ENCODE measurements at places on chromosomes 5 and 9.

DNA sequence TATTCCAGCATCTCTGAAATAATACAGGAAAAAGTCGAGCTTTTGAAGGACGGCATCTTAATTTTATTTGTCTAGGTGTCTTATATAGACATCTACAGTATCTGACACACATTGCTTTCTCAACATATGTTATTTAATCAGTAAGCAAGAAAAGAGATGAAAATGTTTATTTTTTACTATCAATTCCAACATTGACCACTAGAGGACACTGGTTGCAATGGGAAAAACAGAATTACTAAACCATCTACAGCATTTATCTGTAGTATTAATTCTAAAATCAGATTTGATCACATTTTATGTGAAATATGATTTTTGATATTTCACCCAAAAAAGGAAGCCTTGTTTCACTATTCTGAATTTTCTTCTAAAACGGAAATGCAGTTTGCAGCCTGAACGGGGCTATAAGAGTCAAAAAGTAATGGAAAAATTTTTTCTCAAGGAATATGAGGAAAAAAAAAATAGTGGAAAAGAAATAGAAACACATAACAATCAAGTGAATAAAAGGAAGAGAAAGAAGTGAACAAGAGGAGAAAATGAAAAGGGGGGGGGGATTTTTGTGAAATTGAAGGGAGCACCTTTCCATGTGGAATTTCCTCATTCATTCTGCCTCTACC is 98.6 kb downstream of the OSTF1 start:
- peak; percentile 35 for DNase-seq

- peak; percentile 27 for DNase-seq
Observed at GRCh38 chr5:93141969-93142368, 439.1 kb downstream of the NR2F1-AS1 start.

DNA sequence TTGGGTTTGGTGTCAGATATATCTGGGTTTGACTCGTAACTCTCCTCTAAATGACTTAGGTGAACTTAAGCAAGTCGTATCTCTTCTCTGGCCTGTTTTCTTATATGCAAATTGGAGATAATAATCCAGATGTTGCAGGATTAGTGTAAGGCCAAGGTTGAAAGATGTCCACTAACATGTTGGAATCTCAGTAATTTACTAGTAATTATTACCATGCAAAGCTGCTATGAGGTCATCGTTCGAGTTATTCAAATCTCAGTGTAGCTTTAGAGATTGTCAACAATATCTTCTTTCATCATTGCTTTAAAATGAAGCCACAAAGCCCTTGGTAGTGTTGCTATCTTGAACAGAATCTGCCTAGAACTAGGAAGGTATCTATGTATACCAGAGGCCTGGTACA is 437.7 kb upstream of the KLF4 start:
- DNase-seq = no peak

DNA sequence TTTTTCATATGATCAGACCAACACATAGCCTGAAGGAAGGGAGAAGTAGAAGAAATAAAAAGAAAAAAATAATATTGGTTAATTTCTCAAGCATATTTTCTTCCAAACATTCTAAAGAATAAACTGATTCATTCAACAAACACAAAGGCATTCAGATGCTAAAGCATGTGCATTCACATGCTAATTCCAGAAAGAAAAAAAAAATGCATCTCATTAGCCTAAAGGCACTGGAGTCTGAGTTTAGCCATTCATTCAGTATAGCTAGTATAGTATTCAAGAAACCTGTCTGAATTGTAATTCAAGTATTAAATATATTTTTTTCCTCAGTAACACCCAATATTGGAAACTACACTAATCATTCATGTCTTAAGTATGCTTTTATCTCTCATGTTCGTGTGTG is 61.0 kb upstream of the FER start:
- DNase-seq = no peak

- DNase-seq = no peak
Observed at GRCh38 chr9:126328407-126328806, 1.8 kb downstream of the MVB12B start.

DNA sequence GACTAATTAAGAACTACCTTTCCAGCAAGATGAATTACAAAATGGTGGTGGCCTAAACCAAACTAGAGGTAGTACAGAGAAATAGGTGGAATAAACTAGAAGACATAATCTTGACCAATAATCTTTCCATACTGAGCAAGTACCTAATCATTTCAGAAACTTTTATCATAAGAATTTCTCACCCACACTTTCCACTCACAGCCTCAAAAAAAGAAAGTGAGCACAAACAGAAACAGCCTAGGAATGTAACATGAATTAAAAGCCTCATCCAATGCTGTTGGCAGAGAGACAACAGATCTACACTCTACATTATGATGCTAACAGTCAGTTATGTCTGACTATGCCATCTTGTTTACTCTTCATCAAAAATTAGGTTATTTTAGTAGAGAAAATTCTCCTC is 1.3 kb downstream of the RNF38 start:
- DNase-seq = peak; percentile 53

DNA sequence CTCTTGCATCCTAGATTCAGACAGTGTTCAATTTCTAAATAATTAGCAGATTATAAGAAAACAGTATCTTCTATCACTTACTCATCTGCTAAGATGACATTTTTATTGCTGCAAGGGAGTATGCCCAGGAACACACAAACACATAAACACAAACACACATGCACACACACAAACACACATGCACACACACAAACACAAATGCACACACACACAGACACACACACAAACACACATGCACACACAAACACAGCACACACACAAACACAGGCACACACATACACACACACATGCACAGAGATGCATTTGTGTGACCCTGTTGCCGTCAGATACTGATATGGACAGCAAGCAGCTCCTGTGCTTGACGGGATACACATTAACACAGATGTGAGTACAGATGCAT is 612.9 kb downstream of the IRX1 start:
- no peak for DNase-seq

DNA sequence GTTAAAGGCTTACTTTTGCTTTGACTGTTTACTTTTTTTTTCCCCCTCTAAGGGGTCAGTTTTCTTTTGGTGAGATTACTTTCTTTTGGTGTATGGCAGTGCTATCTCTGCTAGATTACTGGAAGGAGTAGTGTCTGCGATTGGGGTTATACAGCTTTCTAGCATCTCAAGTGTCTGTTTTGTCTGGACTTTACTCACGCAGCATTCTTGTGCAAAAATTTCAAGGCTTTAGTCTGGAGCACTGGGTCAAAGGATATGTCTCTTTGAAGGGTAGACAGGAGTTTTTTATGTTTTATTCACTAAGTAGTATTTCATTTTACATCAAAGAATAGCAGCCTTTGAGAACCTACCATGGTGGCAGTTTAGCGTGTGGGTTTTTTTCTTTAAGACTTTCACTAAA is 52.6 kb downstream of the NDUFS4 start:
- no peak for DNase-seq

- no peak for DNase-seq
Observed at GRCh38 chr5:10655161-10655971, 91.5 kb downstream of the ANKRD33B start.

GRCh38 chr5:74241751-74242140 is 398.8 kb downstream of the ENC1 start:
- peak; percentile 98 for DNase-seq

DNA sequence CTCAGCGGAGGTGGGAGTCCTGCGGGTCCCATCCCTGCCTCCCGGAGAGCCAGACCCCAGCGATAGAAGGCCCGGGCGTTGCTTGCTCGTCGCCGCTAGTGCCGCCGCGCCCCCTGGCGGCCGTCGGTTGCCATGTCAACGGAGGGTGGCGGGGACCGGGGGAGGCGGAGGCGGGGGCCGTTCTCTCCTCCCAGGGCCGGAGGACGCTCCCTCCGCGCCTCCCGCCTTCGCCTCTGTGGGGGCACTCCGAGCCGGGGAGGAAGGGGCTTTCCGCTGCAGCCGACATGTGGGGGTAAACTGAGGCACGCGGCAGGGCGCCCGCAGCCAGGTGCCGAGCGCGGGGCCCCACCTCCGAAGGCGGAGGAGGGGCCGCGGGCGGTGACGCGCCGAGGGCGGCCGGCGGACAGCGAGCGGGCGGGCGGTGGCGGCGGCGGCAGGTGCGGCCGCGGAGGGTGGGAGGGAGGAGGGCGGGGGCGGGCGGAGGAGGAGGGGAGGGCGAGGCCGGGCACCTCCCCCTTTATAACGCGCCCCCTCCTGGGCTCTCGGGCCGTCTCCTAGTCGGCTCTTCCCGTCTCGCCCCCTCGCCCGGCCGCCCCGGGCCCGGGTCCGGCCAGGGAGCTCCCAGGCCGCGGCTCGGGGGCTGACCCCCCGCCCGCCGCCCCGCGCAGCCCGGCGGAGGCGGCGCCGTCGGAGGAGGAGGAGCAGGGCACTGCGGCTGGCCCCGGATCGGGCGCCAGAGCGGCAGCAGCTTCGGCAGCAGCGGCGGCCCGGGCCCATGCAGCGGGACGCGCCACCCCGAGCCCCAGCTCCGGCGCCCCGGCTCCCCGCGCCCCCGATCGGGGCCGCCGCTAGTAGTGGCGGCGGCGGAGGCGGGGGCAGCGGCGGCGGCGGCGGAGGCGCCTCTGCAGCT is 556 bp upstream of the CDK9 start:
- DNase-seq = peak; percentile 74

DNA sequence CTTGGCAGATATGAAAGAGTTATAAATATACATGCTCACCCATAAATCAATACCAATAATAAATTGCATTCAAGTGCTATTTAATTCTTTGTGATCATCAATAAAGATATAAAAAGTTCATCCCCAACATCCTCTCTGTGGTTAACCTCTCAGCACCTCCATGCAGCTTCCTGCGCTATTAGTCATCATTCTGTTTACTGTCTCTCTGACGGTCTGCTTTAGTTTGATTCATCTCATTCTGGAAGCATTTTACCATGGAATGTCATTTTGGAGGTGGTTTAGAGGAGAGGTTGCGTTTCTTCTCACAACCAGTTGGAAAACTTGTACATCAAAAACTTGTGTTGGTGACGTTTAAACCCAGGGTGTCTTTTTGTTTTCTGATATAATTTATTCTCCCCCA is 486.6 kb downstream of the BRINP1 start:
- peak; percentile 86 for DNase-seq

DNA sequence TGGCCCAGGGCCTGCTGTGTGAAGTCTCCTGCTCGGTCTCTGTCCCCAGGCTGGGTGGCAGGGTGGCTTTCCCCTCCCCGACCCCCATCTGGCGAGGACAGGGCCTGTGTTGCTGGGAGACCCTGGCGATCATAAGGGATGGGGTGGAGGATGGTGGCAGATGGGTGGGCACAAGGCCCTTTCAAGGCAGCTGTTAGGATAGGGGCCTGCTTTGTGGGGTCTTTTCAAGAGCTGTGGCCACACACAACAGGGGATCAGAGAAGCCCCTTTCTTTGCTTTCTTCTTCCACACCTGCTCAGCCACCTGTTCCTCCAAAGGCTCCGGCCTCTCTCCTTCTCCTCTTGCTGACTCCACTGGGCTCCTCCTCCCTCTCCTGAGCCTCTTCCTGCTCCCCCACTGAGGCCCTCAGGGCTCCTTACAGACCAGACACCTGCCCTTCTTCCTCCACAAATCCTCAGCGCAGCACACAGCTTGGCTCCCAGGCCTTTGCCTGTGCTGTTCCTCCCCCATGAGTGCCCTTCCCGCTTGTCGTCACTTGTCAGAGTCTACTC is 15.0 kb upstream of the NEURL1B start:
- DNase-seq = no peak

GRCh38 chr9:28782630-28783029 is 1209.3 kb upstream of the C9orf72 start:
- no peak for DNase-seq

DNA sequence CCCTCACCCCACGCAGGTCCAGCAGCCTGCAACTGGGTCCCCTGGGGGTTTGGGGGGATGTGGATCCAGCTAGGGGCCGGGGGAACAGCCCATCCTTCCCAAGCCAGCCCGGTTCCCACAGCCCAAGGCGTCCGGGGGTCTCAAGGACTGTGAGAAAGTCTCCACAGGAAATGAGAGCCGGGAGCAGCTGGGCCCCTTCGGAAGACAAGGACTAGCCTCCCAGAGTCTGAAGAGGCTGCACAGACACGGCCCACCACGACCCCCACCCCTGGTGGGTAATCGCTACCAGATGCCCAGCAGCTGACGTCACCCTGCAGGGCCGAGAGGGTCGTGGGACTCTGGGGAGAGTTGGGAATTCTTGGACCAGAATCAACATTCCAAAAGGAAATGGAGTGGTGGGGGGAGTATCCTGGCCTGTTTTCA is 10.5 kb downstream of the SH2D3C start:
- DNase-seq = no peak

DNA sequence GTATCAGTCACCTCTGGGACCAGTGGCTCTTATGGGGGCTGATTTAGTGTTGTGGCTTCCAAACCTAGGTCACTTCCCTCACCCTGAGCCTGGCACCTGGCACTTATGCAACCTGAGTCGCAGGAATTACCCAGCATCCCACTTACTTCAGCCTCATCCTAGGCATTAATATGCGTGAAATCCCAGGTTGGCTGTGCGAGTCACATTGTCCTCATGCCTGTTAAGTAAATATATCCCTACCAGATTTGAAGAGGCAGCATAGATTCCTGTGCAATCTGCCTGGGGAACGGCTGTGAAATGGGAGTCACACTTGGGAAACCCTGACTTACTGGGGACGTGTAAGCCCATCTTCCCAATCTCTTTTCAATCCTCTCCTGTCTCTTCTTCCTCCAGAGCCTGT is 42.7 kb upstream of the AKNA start:
- DNase-seq = peak; percentile 22

DNA sequence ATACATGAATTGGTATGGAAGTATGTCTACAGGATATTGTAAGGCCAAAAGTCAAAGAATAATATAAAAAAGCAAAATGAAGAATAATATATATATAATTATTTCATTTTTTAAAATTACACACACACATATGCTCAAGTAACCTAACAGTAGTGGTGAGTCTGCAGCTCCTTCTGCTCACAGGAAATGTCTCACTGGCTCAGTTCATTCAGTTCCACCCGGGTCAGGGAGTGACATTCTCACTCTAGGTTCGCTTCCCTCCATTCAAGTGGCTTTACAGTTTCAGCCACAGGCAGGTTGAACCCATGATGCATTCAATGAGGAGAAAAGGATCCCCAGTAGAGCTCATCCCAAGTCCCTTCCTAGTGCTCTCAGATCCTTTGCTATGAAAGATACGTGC is 90.8 kb downstream of the SUSD1 start:
- DNase-seq = no peak

DNA sequence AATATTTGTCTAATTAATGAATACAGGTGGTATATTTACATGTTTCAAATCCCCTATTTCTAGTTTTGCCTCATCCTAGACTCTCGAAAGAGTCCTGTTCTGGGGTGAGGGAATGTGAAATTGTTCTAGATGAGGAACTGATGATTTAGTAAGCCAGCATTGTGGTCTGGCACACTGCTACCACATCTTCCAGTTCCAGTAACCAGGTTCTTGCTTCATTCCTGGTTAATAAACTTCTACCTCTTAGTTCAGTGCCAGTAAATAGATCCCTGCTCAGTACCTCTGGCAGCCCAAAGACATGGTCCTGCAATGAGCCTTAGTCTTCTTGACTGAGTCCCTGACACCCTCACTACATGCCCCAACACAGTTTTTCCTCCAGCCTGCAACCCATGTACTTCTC is 207.7 kb downstream of the SREK1 start:
- no peak for DNase-seq

GRCh38 chr9:87250205-87250604 is 247.5 kb upstream of the DAPK1 start:
- DNase-seq = peak; percentile 11

All from M059J (cell line).